ENCODE measurements at places on chromosomes 3 and 15.
A peak's percentile ranks its signal among the peaks of the same experiment; 100 is the strongest.

GRCh38 chr15:51672155-51672687 is 9.1 kb upstream of the SCG3 start:
- no peak for DNase-seq

DNA sequence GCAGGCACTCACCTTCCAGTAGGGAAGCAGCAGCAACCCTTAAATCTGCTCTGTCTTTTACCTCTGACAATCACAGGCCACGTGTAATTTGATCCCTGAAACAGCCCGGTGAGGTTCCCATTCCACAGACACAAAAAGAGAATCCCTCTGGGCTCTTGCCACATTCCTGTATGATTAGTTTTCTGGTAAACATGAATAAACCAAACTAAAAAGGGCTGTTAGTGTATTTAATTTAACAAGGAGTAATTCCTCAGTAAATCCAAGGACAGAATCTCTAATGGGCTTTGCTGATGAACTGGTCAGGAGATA is 186.9 kb downstream of the FAM43A start:
- no peak for DNase-seq

GRCh38 chr3:165195241-165195639 is 944 bp downstream of the SLITRK3 start:
- no peak for DNase-seq

GRCh38 chr15:95825208-95825607 is 505.3 kb upstream of the NR2F2 start:
- no peak for DNase-seq

GRCh38 chr15:31270767-31271166 is 55.9 kb upstream of the KLF13 start:
- no peak for DNase-seq

DNA sequence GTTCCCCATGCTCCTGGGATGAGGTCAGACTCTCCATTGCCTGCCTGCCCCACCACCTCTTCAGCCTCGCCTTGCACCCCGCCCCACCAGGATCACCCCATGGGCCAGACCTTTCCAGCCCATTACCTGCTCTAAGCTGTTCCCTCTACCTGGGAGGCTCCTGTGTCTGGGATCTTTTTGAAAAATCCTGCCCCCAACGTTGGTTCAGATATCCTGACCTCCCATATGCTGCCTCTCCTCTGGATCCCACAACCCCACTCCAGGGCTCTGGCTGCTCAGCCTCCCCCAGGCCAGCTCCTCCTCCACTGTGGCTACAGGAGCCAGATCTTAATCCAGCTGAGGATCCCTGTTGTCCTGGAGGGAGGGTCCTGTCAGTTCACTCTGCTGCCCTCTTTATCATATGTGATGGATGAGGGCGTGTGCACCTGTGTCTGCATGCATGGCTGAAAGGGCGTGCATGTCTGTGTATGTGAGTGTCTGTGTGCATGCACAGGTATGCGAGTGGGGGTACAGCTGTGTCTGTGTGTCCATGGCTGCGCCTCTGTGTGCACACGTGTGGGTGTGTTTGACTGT is 21.7 kb upstream of the ALAS1 start:
- no peak for DNase-seq

GRCh38 chr3:100802126-100802525 is 92.8 kb downstream of the TFG start:
- no peak for DNase-seq

GRCh38 chr15:63990454-63990853 is 55.8 kb downstream of the DAPK2 start:
- no peak for DNase-seq

DNA sequence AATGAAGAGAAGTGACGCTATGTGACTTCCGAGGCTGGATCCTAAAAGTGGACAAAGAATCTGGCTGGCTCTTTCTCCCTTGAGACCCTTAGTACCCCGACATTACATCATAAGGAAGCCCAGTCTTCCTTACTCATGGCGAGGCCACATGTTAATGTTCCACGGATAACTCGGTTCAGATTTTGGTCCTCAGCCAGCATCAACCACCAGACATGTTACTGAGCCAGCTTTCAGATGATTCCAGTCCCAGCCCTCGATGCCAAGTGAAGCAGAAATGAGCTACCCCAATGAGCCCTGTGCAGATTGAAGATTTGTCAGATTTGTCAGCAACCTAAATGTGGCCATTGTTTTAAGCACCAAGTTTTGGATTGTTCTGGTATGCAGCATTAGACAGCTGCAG is 46.6 kb downstream of the SLCO2A1 start:
- peak; percentile 18 for DNase-seq

- no peak for DNase-seq
Observed at GRCh38 chr3:10515396-10515795, 10.0 kb upstream of the ATP2B2 start.

DNA sequence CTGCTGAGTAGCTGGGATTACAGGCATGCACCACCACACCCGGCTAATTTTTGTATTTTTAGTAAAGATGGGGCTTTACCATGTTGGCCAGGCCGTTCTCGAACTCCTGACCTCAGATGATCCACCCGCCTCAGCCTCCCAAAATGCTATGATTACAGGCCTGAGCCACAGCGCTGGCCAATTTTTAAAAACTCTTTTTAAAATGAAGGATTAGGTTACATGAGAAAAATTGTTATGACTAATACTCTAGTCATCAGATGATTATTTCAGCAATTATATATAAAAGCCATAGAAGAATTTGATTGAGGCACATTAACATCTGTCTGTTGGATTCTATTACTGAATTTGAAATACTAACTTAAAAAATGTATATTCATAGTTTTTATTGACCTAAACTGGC is 134.1 kb upstream of the MNS1 start:
- no peak for DNase-seq

- DNase-seq: peak; percentile 66
Observed at GRCh38 chr3:425079-425478, 228.5 kb downstream of the CHL1 start.

GRCh38 chr3:131454501-131454900 is 48.3 kb downstream of the MRPL3 start:
- DNase-seq: no peak

DNA sequence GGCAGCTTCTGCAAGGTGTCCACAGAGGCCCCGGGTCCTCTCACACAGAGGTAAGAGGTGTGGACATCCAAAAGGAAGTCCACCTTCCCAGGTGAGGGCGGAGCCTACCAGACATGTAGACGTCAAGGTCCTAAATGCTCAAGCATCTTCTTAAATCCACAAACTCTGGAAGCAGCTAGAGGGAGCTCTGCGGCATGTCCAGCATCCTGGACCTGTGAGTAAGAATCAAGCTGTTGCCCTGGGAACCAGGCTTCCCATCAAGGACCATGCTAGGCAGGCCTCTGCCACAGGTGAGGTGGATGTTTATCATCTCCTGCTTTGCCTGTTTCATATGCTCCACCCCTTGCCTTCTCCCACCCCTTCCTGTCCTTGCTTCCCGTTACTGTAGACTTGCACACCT is 368.2 kb downstream of the GABRG3 start:
- DNase-seq: no peak

- no peak for DNase-seq
Observed at GRCh38 chr15:29682781-29683180, 139.5 kb downstream of the TJP1 start.

GRCh38 chr15:31365032-31365654 is 38.5 kb downstream of the KLF13 start:
- DNase-seq: no peak

- DNase-seq: no peak
Observed at GRCh38 chr3:111926266-111926676, 52.6 kb upstream of the ABHD10 start.

GRCh38 chr3:188154809-188155574 is 1.0 kb downstream of the LPP start:
- no peak for DNase-seq

GRCh38 chr15:39364721-39365120 is 216.2 kb upstream of the THBS1 start:
- no peak for DNase-seq

DNA sequence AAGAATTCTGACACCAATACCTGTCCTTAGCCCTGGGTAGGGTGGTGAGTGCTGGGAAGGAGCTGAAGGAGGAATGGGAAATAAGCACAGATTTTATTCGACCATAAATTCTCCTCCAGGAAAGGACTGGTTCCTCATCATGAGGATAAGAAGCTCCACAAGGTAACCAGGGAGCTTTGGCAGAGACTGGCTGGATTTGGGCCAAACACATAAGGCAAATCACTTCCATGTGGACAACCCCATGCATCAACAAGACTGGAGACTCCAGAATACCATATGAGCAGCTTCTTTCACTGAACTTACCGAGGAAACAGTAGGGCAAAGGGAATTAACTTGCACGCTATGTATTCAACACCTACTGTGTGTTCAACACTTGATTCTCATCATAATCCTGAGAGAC is 312.5 kb downstream of the NTRK3 start:
- no peak for DNase-seq

DNA sequence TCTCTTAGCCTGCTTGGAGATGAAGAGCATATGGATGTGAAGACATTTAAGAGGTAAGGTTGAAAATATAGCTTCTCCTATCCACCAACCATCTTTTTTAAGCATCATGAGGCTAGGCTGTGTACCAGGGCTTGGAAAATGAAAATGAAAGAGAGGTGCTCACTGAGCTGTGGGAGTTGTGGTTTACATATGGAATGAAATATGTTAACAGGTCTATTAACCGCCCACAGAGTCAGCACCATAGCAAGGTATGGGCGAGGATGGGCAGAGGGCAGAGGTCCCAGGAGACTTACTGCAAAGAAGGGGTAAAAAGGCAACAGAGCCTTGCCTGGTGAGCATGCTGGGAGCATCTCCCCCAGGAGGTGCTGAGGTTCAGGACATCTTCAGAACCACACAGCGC is 273.1 kb downstream of the GABRG3 start:
- no peak for DNase-seq

DNA sequence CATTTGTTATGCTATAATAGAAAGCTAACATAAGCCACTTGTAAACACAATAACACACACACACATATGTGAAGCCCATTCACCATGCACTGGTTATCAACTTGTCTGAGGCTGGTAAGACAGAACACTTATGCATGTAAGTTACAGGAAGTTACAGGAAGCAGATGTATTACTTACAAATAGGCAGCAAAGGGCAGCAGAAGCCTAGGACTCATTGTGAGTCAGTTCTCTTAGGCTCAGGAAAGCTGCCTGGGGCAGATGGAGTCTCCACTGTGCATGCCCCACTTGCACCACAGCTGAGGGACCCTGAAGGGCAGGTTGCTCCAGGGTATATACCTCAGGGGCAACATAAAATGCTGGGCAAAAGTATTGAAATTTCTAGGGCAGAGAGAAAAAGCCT is 748.8 kb upstream of the CCDC54 start:
- DNase-seq: no peak

DNA sequence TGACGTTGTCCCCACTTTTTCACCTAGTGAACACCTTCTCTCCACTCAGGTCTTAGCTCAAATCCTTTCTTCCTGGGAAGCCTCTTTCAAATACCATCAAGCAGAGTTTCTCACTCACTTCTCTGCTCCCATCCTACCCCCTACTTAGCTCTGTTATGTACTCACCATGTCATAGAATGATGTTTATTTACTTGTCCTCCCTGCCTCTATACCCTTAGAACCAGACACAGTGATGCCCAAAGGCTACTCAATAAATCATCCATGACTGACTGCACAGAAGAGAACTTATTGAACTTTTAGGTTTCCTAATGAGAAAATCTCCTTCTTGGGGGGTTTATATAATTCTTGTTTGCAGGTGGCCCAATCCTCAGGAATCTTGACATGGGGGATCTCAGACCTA is 154.2 kb downstream of the SSR3 start:
- no peak for DNase-seq

DNA sequence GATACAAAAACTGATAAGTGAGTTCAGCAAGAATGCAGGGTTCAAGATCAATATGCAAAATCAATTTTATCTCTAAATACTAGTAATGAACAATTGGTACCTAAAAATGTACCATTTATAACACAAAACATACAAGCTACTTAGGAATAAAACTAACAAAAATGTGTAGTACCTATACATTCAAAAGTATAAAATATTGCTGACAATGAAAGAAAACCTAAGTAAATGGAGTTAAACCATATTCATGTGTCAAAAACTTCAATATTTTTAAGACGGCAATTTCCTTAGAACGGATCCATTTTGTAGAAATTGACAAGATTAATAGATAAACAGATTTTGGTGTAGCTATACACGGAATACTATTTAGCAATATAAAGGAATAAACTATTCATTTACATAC is 343.1 kb upstream of the CCDC54 start:
- no peak for DNase-seq

GRCh38 chr15:26662283-26662682 is 110.6 kb downstream of the GABRB3 start:
- no peak for DNase-seq

- no peak for DNase-seq
Observed at GRCh38 chr3:9450126-9450525, 52.7 kb downstream of the SETD5 start.

GRCh38 chr3:126704494-126705214 is 614 bp downstream of the CHCHD6 start:
- no peak for DNase-seq

DNA sequence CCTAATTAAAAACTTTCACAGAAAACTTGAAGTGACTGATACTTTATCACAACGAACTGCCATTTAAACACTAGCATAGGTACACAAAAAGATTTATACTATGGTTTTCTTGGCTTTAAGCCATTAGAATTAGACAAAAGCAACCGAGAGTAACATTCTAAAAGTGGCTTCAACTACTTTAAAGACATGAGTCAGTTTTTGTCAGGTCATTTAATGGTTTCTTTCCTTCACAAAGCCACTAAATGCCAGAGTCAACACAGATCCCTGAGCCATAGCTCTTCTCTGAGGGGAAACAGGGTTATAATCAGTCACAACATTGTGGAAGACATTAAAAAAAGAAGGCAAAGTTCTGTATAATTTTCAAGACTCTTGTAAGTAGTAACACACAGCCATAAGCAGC is 54.6 kb downstream of the CAPN3 start:
- DNase-seq: no peak

- no peak for DNase-seq
Observed at GRCh38 chr3:58317811-58318210, 11.5 kb downstream of the HTD2 start.

DNA sequence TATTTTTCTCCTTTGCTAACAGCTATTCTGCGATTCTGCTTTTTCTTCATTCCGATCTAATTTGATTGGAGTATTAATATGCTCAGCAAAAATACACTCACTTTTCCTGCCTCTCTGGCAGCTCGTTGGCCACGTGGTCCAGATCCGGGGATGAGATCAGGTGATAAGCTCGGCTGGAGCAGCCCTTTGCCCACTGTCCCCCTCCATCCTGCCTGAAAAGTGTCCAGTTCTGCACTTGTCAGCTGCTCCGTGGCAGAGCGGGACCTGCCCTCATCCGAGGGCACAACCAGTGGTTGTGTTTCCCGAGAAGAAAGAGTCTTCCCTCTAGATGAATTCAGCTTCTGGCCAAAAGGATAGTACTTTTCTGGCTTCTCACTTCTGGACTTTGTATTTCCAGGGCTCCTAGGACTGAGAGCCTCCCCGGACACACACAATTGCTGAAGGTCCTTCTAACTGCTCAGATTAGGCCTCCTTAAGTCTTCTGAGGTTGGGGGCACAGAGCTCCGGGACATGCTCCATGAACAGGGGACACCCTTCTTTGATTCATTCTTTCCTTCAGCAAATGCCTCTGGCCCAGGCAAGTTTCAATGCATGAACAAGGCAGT is 103.9 kb upstream of the ALDH1A3 start:
- no peak for DNase-seq

GRCh38 chr15:98823012-98823458 is 174.7 kb downstream of the IGF1R start:
- DNase-seq: no peak

All from right forelimb (tissue), 1 donor.